ENCODE measurements at places on chromosomes 13 and 19. TPM values are rescaled to one million over a fixed set of nuclear protein-coding genes. Genes with fewer than 3 reads are reported as not detected.

Gene MRPS12
- total RNA-seq: 113 TPM

Gene LILRB1
- 1.0 TPM for total RNA-seq

Gene FLT3LG
- total RNA-seq: 71.5 TPM

Gene KLF1
- 0.84 TPM for total RNA-seq

Gene C19orf85
- total RNA-seq: not detected

Gene CEACAM4
- total RNA-seq: not detected

Gene ATP4B
- total RNA-seq: not detected

Gene PRX
- total RNA-seq: 1.6 TPM

Gene ZNF665
- 5.0 TPM for total RNA-seq

Gene PODNL1
- 0.24 TPM for total RNA-seq

Gene VSIG10L
- total RNA-seq: 3.3 TPM

Gene SIGLEC6
- not detected for total RNA-seq

- peak; percentile 64 for DNase-seq
Observed at GRCh38 chr19:11560404-11561051, 1.5 kb upstream of the ELOF1 start.

DNA sequence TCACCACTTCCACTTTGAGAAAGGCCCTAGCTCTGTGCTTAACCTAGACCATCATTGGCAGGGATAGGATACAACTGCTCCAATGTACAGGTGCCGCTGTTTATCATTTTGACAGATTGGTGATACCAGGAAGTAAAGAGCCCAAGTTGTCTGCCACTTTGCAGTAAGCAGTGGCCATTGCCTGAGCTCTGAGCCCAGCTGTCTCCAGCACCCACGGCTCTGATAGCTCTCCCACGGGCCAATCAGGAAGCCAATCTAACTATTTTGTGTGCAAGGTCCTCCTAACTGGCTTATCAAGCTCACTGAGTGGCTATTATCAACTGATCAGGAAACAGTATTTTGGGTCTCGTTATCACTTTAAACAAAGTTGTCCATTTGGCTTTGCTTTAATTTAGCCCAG, 181.1 kb downstream of the DCT start:
- DNase-seq: no peak

DNA sequence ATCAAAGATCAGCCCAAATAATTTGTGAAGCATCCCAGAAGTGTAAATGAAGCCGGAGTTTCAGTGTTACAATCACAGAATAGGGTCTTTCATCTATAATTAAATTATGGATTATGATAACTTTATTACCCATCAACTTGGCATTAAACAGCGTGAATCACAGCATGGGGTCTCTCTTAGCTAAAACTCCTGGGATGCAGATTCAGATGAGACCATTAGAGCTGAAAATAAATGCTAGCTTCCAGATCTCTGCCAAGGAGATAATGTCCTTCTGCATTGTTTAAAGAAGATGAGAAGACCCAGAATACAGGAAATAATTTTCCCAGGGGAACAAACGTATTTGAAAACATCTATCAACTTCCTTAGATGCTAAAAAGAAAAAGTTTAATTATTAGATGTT, 546.0 kb upstream of the PCDH9 start:
- DNase-seq: no peak

DNA sequence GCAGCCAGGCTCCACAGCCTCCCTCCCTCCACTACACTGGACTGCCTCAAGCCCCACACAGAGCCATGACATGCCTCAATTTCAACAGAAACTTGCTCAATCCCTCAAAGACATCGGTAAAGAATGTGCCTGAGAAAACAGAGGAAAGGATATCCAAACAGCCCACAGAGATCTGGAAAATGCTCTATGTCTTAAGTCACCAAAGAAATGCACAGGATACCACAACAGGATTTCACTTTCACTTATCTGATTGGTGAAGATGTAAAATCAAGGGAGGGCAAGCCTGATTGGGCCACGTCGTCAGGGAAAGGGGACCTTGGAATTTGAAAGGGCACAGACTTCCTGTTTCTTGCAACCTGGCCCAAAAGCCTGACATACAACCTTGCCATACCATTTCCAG, 14.2 kb downstream of the CACNA1A start:
- DNase-seq: no peak

GRCh38 chr19:35657904-35658700, 8.2 kb upstream of the UPK1A start:
- no peak for DNase-seq

DNA sequence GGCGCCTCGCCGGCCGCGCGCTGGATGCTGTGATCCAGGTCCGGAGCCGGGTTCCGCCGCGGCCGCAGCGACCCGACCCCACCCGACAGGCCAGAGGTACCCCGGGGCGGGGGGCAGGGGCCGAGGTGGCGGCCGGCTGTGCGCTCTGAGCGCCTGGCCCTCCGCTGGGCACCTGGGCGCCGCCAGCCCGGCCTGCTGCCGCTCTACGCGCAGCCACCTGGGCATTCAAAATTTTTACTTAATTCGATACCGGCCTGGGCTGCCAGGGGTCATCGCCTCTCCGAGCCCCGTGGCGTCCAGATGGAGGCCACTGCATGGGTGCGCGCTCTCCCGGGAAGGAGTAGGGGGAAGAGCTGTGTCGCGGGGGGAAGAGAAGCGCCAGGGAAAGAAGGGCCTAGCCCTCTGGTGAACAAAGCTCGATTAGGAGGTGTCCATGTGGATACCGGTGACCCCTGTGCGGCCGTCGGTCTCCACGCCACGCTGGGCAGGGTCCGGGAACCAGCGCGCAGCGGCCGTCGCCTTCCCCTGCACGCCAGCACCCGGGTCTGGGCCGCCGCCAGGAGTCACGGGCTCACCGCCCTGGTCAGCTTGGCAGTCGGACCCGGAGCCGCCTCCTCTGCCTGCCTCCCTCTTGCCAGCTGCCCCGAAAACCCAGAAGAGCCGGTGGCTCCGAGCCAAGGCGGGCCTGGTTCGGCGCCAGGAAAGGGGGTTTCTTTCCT, 666 bp downstream of the BIVM start:
- DNase-seq: peak; percentile 16

- peak; percentile 77 for DNase-seq
Observed at GRCh38 chr19:658916-659839, 3.8 kb downstream of the RNF126 start.

DNA sequence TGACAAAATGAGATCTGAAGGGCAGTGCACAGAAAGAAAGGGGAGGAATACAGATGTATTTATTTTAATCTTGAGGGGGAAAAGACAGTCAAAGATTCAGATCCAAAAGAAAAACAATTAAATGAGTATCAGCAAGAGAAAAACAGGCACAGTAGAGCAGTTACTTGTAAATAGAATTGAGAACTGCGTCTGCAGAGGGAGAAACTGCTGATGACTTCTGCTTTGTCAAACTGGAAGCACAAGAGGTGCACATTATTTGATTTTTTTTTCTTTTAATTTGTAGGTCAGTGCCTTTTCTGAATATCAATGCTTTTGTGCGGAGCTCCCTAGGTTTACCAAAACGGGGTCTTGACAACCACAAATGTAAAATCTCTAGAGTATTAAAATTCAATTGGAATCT, 37.3 kb downstream of the EFNB2 start:
- no peak for DNase-seq

DNA sequence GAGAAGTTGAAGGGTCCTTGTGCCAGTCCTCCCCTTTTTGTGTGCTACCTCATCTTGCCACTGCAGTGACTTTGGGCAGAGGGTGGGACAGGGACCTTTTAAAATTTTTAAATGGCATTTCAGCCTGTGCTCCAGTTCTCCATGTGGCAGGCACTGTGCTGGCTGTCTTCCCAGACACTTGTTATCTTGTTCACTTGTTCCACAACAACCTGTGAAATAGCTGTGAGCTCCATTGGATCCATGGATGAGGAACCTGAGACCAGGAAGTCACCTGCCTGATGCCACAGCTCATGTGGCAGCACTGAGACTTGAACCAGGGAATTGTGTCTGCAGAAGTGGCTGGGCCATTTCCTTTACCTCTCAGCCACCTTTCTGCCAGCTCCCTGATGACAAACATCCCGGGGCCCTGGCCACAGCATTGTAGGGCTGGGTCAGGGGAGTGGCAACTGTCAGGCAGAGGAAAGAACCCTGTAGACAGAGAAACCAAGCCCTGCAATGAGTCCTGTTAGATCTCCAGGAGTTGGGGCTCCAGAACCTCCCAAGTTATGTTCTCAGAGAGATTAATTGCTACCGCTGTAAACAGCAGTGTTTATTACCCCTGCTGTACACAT, 6.4 kb downstream of the EGLN2 start:
- peak; percentile 65 for DNase-seq

DNA sequence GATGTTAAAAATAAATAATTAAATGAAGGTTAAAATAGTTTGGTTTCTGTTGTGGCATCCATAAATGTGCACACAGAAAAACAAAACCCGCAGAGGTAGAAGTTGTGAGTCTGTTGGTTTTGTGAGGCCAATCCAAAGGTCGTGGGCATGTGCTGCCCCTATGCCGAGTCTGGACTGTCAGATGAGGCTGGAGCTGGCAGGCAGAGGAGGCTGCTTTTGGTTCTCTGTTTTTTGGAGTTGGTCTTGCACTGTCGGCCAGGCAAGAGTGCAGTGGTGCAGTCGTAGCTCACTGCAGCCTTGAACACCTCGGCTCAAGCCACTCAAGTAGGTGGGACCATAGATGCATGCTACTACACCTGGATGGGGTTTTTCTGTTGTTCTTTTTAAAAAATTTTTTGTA, 43.7 kb downstream of the TSSK6 start:
- no peak for DNase-seq

GRCh38 chr19:16201011-16201391, 3.3 kb downstream of the AP1M1 start:
- no peak for DNase-seq

DNA sequence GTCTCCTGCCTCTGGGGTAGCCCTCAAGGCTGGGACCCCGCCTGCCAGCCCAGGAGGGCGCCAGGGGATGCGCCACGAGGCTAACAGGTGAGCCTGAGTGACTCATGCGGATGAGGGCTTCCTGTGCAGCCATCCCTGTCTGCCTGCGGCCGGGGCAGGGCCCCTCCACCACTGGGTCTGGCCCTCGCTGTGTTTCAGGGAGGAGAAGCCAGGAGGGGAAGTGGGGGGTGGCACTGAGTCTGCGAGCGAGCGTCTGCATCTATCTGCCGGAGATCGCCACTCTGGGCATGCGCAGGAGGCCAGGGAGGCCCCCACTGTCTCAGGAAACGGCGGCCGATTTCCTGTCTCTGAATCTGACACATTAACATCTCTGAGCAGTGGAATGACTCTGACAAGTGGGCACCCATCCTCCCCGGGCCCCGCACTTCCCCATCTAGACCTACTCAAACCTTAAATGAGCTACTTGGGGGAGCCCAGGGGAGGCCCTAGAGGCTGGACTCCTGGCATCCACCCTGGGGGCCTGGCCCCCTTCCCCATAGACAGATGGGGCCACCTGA, 19.7 kb downstream of the RFX1 start:
- peak; percentile 100 for DNase-seq

DNA sequence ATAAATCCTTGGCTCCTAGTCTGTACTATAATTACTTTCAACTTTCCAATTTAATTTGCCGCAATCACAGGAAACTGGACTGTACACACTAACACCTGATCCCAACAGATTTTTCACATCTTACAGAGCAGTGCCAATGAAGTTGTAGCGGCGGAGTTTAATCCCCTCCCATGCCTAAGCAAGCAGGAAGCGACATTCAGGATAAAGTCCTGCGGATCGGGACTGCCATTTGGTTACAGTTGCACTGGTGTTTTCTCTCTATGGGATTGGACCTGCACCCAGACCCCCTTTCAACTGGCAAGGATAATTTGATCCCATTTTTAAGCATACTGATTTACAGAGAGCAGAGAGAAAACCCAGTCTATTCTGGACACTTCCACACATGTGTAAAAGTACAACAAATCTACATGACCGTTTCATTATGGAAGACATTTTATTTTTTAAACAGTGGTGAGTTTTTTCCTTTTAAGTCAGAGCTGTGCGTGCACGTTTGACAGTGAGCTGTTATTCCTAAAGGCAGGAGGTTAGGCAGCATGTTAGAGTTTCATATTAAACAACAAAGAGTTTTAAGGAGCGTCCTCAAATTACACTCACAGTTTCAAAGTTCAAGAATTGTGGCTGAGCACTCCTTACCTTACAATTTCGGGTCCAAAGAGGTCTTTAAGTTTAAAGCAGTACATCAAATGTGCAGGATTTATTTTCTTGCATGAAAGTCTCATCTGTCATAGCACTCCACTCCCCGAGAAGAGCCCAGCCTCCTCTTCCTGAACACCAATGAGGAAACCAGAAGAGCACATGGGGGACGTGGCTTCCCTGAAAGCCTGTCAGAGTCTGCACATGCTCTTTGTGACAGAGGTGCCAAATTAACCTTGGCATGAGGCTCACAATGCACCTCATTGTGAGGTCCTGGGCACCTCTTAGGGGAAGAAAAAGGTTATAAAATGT, 141.6 kb upstream of the RFC3 start:
- DNase-seq: no peak

DNA sequence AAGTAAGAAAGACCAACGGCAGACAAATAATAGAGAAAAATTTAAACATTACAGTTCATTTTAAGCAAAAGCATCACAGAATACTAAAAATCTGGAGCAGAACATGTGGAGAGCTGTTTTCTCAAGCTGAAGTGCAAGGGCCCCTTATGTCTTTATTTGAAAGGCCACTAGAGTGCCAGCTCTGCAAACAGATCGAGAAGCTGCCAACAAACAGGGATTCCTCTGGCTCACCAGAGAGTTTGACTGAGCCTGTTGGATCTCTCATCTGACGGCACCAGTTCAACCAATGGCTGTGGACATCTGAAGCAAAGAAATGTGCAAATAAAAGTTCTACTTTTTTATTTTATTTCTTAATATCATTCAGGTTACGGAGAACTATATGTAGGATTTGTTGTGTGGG, 119.7 kb downstream of the COL4A2 start:
- DNase-seq: no peak

- no peak for DNase-seq
Observed at GRCh38 chr13:29210676-29211075, 384.8 kb downstream of the SLC7A1 start.

GRCh38 chr19:49210108-49210900, 52.7 kb downstream of the TRPM4 start:
- no peak for DNase-seq

DNA sequence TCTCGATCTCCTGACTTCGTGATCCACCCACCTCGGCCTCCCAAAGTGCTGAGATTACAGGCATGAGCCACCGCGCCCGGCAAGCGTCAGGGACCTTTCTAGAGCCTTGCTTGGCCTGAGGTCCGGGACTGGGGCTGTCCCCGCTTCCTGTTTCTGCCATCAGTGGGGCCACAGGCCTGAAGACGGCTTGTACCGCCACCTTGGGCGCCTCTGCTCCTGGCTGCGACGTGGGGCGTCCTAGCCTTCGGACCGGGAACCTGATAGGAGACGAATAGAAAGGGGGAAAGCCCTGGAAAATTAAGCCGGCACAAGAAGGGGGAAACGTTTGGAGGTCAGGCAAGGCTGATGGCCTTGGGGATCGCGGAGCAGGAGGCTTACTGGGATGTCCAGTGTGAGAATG, 35.1 kb downstream of the RNF6 start:
- no peak for DNase-seq

- DNase-seq: no peak
Observed at GRCh38 chr19:49216071-49216470, 58.5 kb downstream of the TRPM4 start.

DNA sequence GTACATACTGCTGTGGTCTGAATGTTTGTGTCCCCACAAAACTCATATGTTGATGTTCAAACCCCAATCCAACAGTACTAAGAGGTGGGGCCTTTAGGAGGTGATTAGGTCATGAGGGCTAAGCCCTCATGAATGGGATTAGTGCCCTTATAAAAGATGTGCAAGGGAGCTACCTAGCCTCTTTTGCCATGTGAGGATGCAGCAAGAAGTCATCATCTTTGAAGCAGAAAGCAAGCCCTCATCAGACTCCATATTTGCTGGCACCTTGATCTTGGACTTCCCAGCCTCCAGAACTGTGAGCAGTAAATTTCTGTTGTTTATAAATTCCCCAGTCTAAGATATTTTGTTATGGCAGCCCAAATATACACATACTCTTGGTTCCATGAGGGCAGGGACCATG, 33.9 kb downstream of the PEG3 start:
- no peak for DNase-seq
